Activated CD4-positive, alpha-beta T cell treated with anti-CD3 and anti-CD28 coated beads, Interleukin-2, amount 50 U/mL, for 1 hour (primary cell): ENCODE measurements at places on chromosomes 1 and 21.

- DNase-seq, result no peak
These were observed 7.5 kb downstream of the MMEL1 start for GRCh38 chr1:2625311-2625710.

GRCh38 chr1:206128196-206128595 lies 11.0 kb upstream of the AVPR1B start:
- DNase-seq, result no peak

- no peak for DNase-seq
These were observed 15.8 kb downstream of the MYOM3 start for GRCh38 chr1:24096009-24096738.

GRCh38 chr1:113901191-113901590 lies 3.4 kb downstream of the AP4B1 start:
- no peak for DNase-seq

- DNase-seq, result no peak
These were observed 84.6 kb downstream of the VPS13D start for GRCh38 chr1:12314333-12314903.

DNA sequence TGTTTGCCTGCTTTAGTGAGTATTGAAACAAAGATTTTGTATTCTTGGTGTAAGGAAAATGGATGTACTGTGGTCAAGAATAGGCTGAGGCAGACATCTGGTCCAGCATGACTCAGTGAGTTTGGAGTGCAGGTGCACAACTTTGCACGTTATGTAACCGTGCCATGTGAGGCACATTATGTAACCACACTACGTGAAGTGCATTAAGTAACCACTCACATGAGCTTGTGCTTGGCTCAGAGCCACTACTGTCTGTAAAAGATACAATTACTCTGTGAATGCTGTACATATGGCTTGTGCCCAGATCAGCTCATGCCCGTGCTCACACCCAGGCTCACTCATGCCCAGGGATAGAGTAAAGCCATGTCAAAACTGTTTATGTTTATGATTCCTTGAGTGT lies 216.8 kb downstream of the CTH start:
- no peak for DNase-seq

GRCh38 chr1:30642391-30643120 lies 80.8 kb downstream of the MATN1 start:
- no peak for DNase-seq
